Activated T-cell treated with anti-CD3 and anti-CD28 coated beads, Interleukin-2, amount 50 U/mL, for 72 hours (primary cell): ENCODE measurements at places on chromosomes 16 and 17. TPM values are rescaled to one million over a fixed set of nuclear protein-coding genes. Genes with fewer than 3 reads are reported as not detected.

Gene WDR45B
- total RNA-seq, result 51.1 TPM

Gene KCNAB3
- total RNA-seq, result 10.2 TPM

- DNase-seq, result no peak
These were observed 90.9 kb downstream of the PARN start for GRCh38 chr16:14539156-14539555.

DNA sequence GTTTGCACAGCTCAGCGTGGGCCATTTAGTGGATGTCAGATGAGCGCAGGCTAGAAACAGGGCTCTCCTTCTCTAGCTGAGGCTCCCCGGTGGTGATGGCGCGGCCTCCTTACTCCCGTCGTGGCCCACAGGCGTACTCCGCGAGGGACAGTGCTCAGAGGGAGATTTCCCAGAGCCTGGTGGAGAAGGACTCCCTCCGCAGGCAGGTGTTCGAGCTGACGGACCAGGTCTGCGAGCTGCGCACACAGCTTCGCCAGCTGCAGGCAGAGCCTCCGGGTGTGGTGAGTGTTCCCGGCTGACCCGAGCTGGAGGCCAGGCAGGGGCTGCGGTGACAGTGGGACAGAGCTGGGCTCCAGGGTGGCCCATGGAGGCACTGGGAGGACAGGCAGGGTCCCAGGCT is 21.4 kb downstream of the CARD14 start:
- no peak for DNase-seq

GRCh38 chr16:23232806-23233205 is 50.3 kb downstream of the SCNN1G start:
- no peak for DNase-seq

- no peak for DNase-seq
These were observed 148.5 kb upstream of the GSE1 start for GRCh38 chr16:85464383-85465305.

Gene PRSS53
- 7.7 TPM for total RNA-seq
